ENCODE measurements at places on chromosomes 12 and 14. TPM values are rescaled to one million over a fixed set of nuclear protein-coding genes. Genes with fewer than 3 reads are reported as not detected.

The LGMN gene
- 167 TPM for total RNA-seq

DNA sequence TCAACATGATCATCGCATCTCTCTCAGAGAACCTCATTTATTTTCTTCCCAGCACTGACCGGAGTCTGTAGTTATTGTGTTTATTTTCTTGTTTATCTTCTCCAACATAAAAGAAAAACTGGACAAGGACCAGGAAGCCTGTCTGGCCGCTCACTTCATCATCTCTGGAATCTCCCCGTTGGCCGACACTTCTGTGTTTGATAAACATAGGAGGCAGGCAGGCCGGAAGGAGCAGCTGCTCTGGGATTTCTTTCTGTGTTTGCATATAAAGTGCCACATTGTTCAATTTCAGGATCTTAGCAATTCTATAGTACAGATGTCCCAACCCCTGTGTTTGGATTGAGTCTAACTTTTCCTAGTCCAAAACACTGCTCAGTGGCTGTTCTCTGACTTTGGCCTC, 53.3 kb downstream of the ACACB start:
- H3K27ac ChIP-seq, result no peak overlapping the region
- no peaks in the 10 kb centered on the region for H3K4me1 ChIP-seq
- H3K27me3 ChIP-seq, result no peaks in the 10 kb centered on the region
- peaks cover 38% of the 10 kb centered on the region for H3K36me3 ChIP-seq
- H3K4me3 ChIP-seq, result no peak overlapping the region
- DNase-seq, result no peak

DNA sequence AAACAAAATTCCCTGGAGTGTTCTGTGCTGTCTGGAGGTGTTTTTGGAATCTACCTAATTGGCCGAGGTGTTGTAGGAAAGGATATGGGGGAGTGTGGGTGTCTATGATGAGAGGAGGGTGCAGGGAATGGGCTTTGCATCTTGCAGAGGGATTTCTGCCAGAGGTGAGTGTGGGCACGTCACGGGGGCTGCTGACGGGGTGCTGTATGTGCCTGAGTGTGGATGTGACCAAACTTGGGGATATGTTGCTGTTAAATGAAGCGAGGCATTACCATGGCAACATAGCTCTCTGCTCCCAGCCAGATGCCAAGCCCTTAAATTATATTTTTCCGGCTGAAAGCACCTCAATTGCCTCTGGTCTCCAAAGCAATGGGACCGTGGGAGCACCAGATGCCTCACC, 44.3 kb upstream of the SPTLC2 start:
- no peak for DNase-seq
- no peak overlapping the region for H3K27ac ChIP-seq
- H3K36me3 ChIP-seq, result no peaks in the 10 kb centered on the region
- H3K27me3 ChIP-seq, result no peaks in the 10 kb centered on the region
- no peaks in the 10 kb centered on the region for H3K4me1 ChIP-seq

DNA sequence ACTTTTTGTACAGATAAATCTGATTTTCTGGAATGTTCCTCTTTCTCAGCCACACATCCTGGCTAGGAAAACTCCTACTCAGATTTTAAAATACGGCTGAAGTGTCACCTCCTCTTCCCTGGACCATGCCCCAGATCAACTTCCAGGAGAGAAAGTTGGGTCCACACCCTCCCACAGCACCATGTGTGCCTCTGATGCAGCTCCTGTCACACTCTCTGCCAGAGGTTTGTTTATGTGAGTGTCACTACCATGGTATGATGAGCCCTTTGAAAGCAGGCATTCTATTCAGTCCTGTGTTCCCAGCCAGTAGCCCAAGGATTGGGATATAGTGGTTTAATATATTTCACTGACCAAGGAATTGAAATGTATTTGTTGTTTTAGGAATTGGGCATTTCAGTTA, 287.2 kb upstream of the ATP2B1 start:
- H3K4me3 ChIP-seq, result no peak overlapping the region
- no peaks in the 10 kb centered on the region for H3K27me3 ChIP-seq
- DNase-seq, result no peak
- H3K36me3 ChIP-seq, result no peaks in the 10 kb centered on the region
